ENCODE measurements at places on chromosomes 16 and 17.

GRCh38 chr16:13378151-13378550, 476.8 kb downstream of the SHISA9 start:
- no peak for DNase-seq

DNA sequence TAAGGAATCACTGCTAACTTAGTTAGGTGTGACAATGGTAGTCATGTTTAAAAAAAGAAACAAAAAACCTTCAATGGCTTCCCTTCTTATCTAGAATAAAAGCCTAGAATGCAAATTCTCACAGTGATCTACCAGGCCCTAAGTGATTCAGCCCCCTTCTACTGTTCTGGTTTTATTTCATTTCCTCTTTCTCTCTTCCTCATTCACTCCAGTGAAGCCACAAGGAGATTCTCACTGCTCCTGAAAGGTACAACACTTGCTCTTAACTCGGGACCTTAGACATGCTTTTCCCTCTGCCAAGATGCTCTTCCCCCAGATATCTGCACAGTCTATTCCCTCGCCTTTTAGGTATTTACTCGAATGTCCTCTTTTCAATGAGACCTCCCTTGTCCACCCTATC, 3.7 kb downstream of the PIGS start:
- DNase-seq: no peak

DNA sequence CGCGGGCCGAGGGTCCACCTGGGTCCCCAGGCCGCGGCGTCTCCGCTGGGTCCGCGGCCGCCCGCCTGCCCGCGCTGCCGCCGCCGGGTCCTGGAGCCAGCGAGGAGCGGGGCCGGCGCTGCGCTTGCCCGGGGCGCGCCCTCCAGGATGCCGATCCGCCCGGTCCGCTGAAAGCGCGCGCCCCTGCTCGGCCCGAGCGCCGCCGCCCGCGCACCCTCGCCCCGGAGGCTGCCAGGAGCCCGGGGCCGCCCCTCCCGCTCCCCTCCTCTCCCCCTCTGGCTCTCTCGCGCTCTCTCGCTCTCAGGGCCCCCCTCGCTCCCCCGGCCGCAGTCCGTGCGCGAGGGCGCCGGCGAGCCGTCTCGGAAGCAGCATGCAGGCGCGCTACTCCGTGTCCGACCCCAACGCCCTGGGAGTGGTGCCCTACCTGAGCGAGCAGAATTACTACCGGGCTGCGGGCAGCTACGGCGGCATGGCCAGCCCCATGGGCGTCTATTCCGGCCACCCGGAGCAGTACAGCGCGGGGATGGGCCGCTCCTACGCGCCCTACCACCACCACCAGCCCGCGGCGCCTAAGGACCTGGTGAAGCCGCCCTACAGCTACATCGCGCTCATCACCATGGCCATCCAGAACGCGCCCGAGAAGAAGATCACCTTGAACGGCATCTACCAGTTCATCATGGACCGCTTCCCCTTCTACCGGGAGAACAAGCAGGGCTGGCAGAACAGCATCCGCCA, 504 bp downstream of the FOXC2 start:
- no peak for DNase-seq

DNA sequence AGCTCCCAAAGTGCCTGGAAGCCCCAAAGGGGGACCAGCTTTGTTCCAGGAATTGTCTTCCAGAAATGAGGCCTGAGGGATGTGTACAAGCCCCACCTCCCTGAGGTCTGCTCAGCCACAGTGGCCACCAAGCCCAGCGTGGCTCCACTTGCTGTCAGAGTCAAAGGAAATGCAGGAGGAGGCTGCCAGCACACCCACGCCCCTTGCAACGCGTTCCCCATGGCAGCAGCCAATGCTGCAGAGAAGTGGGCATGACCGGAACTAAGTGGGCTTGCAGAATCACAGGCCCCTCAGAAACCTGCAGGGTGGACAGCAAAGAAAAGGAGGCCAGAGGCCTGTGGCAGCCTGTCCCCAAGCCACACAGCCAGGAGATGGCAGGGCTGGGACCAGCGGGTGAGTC, 320.8 kb downstream of the FOXL1 start:
- no peak for DNase-seq

DNA sequence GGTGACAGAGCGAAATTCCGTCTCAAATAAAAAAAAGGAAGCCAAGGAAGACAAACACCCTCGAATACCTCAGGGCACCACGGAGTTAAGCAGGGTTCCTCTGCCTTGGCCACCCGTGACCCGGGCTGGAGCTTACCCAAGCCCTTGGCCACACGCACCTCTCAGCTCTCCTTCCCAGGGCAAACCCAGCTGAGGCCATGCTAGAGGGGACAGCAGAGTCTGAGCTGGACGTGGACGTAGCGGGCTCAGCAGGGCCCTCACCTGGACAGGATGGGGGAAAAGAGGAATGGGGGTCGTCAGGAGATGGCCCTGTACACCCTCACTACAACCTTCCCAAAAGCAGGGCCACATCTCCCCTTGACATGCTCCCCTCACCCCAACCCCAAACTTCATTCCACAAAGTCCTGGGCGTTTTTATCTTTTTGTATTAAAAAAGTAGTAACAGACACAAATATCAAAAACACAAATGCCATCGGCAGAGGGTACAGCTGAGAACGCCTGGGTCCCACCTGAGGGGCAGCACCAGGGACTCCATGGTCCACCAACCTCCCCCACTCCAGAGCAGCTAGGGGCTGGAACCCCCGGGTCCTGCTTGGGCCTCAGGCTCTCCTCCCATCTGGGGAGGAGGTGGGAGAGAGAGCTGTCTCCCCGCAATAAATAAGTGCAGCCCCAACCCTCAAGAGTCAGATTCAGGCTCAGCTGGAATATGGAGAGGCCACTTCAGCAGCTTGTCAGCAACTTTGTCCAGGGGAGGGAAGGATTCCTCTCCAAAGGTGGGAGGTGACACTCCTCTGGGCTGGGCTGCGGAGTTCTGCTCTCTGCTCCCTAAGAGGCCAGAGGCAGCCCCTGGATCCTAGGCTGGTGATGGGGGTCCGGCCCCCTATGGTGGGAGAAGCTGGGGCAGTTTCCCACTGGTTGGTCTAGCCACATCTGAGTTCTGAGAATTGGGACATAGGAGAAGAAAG, 11.9 kb downstream of the PER1 start:
- no peak for DNase-seq

GRCh38 chr16:50718061-50718760, 23.7 kb upstream of the CYLD start:
- no peak for DNase-seq

Data from Jurkat, Clone E6-1 (cell line).